ENCODE measurements at places on chromosomes 16 and 17.

GRCh38 chr17:37086334-37086733, 137.6 kb downstream of the AATF start:
- DNase-seq: no peak

GRCh38 chr17:76382351-76382802, 2.0 kb upstream of the SPHK1 start:
- DNase-seq: no peak

DNA sequence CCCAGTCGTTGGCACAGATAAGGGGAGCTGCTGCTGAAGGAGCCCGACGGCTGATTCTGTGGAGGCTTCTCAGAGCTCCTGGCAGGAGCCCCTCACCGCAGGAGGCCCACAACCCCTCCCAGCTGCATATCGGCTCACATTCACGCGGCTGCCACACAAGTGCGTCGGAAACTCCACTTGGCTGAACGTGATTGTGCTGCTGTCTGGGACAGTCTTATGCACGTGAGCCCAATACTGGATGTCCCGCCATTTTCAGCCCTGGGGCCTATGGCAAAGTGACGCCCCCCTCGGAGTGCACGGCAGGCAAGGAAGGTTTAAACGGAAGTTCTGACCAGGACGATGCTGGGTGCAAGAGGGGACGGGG, 8.7 kb upstream of the PITPNA start:
- DNase-seq: no peak

DNA sequence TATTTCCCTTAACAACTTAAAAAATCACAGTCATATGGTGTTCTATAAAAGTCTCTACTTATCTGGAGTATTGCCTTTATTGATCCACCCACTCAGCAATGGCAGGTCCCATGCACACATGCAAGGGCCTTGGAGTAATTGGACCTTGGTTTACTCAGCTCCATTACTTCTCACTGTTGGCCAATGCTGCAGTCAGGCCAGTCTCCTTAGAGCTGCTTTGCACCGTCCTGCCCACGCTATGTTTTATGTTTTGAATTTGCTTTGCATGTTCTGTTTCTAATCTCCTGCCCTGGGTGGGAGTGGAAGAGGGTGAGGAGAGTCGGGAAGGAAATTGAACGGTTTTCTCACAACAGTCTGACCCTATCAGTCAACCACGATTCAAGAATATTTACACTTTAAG, 23.6 kb downstream of the ARHGAP44 start:
- no peak for DNase-seq

- no peak for DNase-seq
These were observed 7.8 kb downstream of the GALK1 start for GRCh38 chr17:75757086-75757681.

GRCh38 chr16:12358898-12359297, 382.4 kb downstream of the SNX29 start:
- no peak for DNase-seq

GRCh38 chr17:48262982-48263730, 155.6 kb downstream of the SNX11 start:
- no peak for DNase-seq

GRCh38 chr17:50114849-50115357, 15.1 kb downstream of the SAMD14 start:
- DNase-seq: no peak

Data from mucosa of gallbladder (tissue), 1 donor.